ENCODE measurements at places on chromosomes 1 and 21.
A peak's percentile ranks its signal among the peaks of the same experiment; 100 is the strongest.

- peak; percentile 81 for DNase-seq
These were observed 1.5 kb downstream of the AJAP1 start for GRCh38 chr1:4655674-4656532.

- peak; percentile 80 for DNase-seq
These were observed 27.4 kb downstream of the SYF2 start for GRCh38 chr1:25204797-25205480.

GRCh38 chr1:43545695-43546387, 15.2 kb downstream of the PTPRF start:
- DNase-seq, result no peak

DNA sequence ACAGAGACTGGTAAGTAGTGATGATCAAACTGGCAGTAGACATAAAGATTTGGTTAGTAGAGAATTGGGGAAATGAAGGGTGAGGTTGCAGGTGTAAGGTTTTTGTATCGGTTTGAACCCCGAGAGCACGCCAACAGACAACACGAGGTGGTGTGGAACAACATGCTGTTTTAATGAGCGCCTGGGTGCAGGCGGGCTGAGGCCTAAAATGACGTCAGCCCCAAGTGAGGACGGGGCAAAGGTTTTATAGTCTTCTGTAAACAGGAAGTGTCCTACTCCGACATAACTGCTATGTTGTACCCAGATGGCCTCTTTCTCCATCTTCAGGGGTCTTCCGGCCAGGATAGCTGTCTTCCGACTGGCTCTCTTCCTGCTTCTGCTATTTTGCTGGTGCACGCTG, 178.8 kb downstream of the HHIPL2 start:
- DNase-seq, result no peak

DNA sequence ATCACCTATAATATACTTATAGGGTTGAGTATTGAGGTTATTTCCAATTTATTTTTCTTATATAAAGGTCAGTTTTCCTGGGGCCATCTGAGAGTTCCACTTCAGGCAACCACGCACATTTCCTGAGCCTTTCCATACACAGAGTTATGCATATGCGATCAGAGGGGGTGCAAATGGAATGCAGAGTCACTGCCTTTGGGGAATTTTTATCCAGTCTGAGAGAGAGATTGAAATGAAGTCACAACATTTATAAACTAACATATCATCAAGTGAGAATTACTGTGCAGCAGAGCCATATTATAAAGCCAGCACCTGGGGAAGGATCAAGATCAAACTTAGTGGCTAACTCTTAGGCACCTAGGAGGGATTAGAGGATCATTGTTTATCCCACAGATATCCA, 299.9 kb upstream of the PLXNA2 start:
- DNase-seq, result no peak

GRCh38 chr1:194268839-194269238, 1082.4 kb upstream of the B3GALT2 start:
- peak; percentile 26 for DNase-seq

DNA sequence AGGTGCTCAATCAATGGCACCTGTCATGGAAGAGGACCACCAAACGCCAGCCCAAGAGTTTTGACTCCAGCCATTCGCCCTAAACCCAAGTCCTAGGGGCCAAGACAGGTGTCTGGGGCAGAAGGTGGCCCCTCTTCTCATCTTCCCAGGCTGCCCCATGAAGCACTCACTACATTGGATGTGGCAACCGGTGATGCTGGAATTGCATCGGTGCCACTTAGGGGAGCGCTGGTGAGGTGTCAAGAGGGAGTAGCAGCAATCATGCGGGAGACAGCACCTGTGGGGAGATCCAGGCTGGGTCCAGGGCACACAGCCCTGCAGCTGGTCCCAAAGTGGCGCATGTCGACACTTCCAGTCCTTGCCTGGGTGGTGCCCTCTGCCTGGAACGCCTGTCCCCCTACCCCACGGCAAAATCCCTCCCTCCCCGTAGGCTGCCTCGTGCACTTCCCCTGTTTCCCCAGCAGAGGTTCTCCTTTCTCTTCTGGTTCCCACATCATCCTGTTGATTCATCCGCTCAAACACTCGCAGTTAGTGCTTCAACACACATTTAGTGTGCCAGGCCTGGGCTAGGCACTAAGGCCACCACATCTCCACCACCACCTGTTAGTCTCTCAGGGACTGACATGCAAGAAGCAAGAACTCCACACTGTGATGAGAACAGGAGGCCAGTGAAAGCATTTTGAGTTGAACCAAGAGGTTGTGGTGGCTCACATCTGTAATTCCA, 18.5 kb downstream of the PLA2G2D start:
- DNase-seq, result peak; percentile 47

DNA sequence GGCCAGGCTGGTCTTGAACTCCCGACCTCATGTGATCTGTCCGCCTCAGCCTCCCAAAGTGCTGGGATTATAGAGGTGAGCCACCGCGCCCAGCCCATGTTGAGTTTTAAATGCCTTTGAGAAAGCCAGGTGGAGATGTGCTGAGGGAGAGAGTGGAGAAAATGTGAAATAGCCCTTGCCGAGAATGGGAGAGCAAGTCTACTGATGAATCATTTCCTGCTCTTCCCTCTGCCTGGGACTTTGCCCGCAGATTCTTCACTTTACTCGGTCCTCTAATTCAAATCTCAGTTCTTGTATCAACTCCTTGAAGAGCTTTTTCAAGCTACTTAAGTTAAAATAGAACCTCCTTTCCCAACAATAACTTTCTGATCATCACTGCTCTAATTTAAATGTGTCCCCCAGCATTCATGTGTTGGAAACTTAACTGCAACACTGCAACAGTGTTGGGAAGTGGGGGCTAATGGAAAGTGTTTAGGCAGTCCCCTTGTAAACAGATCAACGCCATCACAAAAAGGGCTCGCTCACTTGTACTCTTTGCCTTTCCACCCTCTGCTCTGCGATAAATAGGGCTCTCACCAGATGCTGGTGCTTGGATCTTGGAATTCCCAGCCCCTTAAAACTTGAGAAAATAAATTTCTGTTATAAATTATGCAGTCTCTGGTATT, 27.8 kb downstream of the OSBPL9 start:
- peak; percentile 83 for DNase-seq

- DNase-seq, result no peak
These were observed 9.8 kb downstream of the ABCG1 start for GRCh38 chr21:42228709-42229220.

GRCh38 chr1:27489501-27489972, 430 bp downstream of the WASF2 start:
- DNase-seq, result peak; percentile 33

All from fibroblast of skin of back (primary cell).